ENCODE measurements at places on chromosomes 16 and 17.
A peak's percentile ranks its signal among the peaks of the same experiment; 100 is the strongest.

GRCh38 chr16:29290631-29291247 lies 115.8 kb downstream of the NPIPB11 start:
- DNase-seq: peak; percentile 53

GRCh38 chr17:48561884-48562810 lies 16.0 kb downstream of the HOXB4 start:
- no peak for DNase-seq

GRCh38 chr17:6506679-6507231 lies 49.6 kb downstream of the PITPNM3 start:
- DNase-seq: no peak

GRCh38 chr16:76900285-76901263 lies 290.4 kb upstream of the MON1B start:
- DNase-seq: no peak

DNA sequence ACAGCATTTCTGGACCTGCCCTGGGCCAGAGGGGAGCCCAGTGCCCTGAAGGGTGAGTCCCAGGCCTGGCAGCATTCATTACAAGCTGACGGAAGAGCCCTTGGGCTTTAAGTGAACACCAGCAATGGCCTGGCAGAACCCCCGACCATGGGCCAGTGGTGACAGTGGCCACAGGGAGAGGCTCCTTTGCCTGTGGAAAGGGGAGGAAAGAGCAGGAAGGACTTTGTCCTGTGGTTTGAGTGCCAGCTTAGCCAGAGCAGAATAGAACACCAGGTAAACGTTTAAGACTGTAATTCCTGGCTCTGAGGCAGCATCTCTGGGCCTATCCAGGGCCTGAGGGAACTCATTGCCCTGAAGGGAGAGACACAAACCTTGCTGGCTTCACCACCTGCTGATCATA lies 34.3 kb upstream of the ATP2C2 start:
- DNase-seq: no peak

GRCh38 chr17:59413014-59413766 lies 81.7 kb downstream of the YPEL2 start:
- no peak for DNase-seq

GRCh38 chr16:50884066-50884860 lies 142.4 kb downstream of the CYLD start:
- DNase-seq: no peak

DNA sequence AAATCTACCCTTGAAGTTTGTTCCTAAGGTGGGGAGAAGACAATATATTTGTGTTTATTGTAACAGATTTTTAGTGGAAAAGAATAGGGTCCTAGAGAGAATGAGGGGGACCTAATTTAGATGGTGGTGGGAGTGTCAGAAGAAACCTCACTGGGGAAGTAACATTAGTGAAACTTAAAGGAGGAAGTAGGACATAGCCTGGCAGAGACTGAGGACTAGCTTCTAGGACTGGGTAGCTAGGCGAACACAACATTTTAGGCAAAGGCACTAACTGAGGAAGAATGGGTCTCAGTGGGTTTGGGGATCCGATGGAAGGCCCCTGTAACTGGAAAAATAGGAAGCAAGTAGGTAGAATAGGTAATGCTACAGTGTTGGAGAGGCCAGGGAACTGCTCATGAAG lies 4.2 kb upstream of the ARL2BP start:
- peak; percentile 52 for DNase-seq

DNA sequence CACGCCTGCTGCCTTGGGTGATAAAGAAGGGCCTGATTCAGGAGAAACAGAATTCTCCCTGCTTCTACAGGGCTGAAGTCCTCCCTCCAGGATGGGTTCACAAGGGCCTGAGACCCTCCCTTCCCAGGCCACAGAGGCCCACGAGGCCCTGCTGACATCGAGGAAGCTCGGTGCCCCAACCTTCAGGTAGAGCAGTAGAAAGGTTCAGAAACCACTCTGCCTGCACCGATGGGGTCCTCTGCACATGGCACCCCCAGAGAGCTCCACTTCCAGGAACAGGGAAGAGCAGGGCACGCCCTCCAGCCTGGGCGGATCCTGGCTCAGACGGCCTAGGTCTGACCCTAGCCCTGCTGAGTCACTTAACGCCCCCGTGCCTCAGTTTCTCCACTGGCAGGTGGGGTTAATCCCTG lies 773 bp downstream of the CENPX start:
- no peak for DNase-seq

DNA sequence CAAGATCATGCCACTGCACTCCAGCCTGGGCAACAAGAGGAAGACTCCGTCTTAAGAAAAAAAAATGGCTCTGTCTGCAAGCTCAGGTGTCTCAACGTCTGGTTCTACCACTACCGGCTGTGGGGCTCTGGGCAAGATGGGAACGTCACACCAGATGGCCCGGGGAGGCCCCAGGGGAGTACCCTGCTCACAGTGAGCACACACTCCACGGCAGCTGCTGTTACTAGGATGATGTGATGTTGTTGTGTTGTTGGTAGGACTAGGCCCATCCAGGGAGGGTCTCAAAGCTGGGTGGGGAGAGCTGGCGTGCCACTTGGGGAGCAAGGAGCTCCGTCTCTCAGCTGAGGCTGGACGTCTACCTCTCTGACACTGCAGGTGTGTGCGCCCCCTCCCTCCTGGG lies 9.4 kb upstream of the NPTX1 start:
- no peak for DNase-seq

GRCh38 chr16:10362077-10362863 lies 23.6 kb upstream of the ATF7IP2 start:
- no peak for DNase-seq

- no peak for DNase-seq
Observed at GRCh38 chr17:41403404-41404023, 6.1 kb upstream of the KRT31 start.

GRCh38 chr16:10738231-10739077 lies 5.2 kb upstream of the NUBP1 start:
- peak; percentile 91 for DNase-seq

DNA sequence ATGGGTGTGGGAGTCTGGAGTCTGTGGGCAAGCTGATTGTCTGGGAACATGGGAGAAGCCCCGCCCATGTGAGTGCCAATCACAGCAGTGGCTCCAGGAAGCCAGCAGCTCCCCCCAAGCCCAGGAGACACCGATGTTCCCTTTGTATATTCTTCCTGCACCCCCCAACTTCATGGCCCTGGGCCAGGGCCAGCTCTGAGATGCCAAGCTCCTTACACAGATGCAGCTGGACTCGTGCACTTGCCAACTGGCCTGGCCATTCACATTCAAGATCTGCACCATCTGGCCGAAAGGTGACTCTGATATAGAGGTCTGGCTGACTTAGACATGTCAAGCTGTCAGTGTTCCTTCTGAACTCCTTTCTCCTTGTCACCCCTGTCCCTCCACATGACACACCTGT lies 50.5 kb downstream of the CACNG5 start:
- peak; percentile 22 for DNase-seq

DNA sequence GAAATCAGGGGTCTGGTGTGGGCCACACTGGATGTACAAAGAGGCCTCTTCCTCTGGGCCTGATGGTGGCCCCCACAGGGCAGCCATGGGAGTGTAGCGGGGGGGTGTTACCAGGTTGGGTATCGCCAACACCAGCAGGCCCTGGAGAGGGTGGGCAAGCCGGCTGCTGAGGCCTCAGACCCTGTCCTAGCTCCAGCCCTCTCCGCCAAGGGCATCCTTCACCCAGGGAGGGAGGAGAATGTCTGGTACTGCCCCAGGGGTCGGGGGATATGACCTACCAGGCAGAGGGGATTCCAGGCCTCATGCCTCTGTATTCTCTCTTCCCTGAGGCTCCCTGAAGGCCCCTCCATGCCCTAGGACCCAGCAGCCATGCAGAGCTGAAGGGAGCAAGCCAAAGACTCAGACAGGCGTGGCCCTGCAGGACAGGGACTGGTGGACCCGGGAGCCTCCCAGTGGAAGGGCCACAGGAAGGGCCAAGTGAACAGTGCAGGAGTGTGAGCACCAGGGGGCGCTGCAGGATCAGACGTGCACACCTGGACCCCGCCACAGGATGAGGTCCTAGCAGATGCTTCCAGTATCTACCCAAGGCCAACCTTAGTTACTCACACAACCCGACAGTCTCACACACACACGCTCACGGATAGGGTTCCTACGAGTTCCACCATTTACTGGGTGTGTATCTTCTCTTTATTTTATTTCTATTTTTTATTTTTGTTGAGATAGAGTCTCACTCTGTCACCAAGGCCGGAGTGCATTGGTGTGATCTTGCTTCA lies 10.9 kb upstream of the CES4A start:
- DNase-seq: peak; percentile 83

DNA sequence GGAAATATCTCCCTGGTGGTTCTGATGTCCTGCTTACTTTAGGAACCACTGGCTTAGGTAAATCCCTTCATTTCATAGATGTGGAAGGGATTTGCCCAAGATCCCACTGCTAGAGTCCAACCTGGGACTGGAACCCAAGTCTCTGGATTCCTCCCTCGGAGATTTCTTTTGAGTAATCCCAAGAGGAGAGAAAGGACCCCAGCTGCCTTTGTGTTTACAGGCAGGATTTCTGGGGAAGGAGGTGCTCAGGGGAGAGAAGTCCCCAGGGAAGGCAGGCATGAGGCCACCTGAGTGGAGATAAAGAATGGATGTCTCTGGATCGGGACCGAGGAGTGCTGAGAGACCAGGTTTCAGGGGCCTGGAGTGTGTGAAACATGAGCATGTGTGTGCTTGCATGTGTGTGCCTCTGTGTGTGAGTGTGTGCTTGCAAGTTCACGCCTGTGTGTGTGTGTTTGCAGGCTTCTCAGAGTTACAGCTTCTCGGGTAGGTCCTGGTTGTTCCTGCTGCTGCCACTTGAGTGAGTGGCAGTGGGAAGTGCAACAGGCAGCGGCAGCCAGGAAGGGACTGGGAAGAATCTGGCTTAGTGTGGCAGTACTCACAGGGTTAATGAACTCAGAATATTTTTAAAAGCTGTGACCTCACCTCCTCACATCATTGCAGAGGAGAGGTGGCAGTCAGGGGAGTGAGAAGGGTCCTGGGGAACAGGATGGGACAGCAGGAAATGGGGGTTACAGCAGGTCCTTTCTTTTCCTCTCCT lies 2.2 kb downstream of the KCNH6 start:
- DNase-seq: no peak

- DNase-seq: no peak
Observed at GRCh38 chr16:17724242-17724898, 253.6 kb upstream of the XYLT1 start.

- DNase-seq: no peak
Observed at GRCh38 chr16:68037841-68038597, 14.9 kb downstream of the DUS2 start.

GRCh38 chr16:88298181-88298832 lies 84.5 kb upstream of the ZNF469 start:
- DNase-seq: no peak

DNA sequence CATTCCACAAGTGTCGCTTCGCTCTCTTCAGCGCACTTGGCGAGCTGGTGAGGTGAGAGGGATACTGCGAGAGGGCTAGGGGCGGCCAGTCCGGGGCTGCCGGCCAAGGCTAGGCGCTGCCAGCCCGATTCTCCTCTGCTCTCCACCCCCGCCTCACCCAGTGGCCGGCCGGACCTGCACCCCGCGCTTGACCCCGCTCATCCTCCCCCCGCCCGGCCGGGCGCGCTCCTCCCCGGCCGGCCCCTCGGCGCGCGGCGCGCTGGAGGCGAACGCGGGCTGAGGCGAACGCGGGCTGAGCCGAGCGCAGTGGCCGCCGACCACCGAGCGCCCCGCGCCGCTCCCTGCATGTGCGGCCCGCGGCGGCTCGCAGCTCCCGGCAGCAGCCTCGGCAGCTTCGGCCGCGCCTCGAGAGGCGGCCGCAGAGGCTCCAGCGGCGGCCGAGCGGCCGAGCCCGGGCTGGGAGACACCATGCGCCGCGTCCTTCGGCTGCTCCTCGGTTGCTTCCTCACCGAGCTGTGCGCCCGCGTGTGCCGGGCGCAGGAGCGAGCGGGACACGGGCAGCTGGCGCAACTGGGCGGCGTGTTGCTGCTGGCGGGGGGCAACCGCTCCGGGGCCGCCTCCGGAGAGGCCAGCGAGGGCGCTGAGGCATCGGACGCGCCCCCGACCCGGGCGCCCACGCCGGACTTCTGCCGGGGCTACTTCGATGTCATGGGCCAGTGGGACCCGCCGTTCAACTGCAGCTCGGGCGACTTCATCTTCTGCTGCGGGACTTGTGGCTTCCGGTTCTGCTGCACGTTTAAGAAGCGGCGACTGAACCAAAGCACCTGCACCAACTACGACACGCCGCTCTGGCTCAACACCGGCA lies at the start of gene SHISA9:
SHISA9 (plus strand) TSS at position 2 of the 865 bp plus-strand sequence.
- no peak for DNase-seq

DNA sequence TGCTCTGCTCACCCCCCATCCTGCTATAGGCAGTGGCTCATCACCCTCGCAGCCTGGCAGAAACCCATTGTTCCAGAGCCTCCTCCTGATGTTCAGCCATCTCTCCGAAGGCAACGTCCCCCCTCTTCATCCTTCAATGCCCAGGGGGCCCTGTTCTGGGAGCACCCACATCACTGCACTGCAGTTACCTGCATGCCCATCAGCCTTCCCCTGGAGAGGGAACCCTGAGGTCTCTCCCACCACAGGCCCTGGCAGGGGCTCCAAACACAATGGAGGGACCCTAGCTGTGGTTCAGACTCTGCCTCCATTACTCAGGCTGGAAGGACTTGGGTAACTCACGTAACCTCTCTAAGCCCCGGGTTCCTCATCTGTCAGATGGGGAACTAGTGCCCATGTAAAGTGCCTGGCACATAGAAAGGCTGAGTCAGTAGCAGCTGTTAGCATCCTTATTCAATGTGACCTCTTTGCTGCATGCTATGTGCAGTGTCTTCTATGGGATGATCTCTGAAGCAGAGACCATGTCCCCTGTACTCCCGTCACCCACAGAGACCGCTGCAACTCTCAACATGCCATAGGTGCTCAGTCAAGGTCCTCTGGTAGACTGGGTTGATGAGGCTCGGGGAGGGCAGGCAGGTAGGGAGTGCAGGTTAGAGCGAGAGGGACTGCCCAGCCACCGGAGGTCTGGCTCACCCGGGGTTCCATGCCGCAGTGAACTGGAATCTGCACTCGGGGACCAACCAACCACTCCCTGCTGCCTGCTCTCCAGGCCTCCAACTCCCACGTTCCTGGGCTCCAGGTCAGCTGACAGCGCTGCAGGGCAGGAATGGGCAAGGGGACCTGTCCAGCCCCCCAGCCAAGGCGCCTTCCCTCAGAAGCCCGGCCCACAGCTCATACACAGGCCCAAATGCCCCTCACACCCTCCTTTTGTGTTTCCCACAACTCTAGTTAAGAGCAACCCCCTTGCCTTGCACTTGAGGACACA lies 233.2 kb downstream of the ZNF423 start:
- DNase-seq: no peak

- no peak for DNase-seq
Observed at GRCh38 chr16:68744744-68745280, 7.7 kb downstream of the CDH1 start.

DNA sequence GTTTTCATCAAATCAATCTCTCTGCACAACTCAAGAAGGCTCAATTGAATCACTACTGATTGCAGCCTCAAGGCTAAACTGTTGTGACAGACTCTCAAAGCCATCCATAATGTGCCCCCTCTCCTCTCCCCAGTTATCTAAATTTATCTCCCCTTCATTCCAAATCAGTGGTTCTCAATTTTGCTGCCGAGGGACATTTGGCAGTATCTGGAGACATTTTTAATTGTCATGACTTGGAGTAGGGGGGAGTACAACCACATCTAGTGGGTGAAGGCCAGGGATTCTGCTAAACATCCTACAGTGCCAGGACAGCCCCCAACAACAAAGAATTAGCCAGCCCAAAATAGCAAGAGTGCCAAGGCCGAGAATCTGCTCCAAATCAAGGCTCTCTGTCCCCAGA lies 9.1 kb downstream of the USP31 start:
- no peak for DNase-seq

GRCh38 chr16:58843675-58844074 lies 109.6 kb upstream of the GOT2 start:
- DNase-seq: peak; percentile 38

All from pons (tissue), 1 donor.